T-cell (primary cell): ENCODE measurements at places on chromosomes 3 and 15. TPM values are rescaled to one million over a fixed set of nuclear protein-coding genes. Genes with fewer than 3 reads are reported as not detected.
A peak's percentile ranks its signal among the peaks of the same experiment; 100 is the strongest.

HDAC11 gene
- 7.9 TPM for total RNA-seq

DNA sequence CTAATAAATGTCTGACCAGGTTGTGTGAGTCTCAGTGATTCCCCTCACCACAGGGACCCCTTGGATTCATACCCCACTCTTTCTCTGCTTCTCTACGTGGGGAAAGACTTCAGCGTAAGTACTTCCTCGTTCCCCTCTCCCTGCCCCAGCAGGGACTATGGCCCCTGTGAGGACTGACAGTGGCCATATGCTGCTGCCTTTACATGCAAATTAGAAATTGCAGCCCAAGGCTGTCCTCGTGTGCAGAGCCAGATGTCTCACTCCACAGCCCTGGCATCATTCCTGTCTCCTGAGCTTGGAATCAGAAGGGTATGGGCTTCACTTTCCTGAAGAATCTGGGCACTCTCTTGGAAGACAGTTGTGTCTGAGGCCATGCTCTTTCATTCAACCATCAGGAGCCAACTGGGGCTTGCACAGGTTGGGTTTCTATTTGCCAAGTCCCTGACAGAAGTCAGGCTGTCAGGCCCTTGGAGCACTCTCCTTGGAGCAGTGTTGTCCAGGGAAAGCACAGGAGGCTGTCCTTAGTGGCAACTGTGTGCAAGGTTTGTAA, 30.5 kb upstream of the IQCF2 start:
- H3K27me3 ChIP-seq: peaks cover 8% of the 10 kb centered on the region
- no peak overlapping the region for H3K4me3 ChIP-seq
- H3K36me3 ChIP-seq: no peaks in the 10 kb centered on the region
- no peak overlapping the region for H3K27ac ChIP-seq
- H3K4me1 ChIP-seq: no peaks in the 10 kb centered on the region
- DNase-seq: no peak

SAMD7 gene
- total RNA-seq: not detected

- H3K4me1 ChIP-seq: no peaks in the 10 kb centered on the region
- DNase-seq: no peak
- no peaks in the 10 kb centered on the region for H3K27me3 ChIP-seq
- H3K27ac ChIP-seq: no peak overlapping the region
- H3K4me3 ChIP-seq: no peak overlapping the region
These were observed 53.7 kb downstream of the ZIC1 start for GRCh38 chr3:147462856-147463255.

- no peak for DNase-seq
- H3K4me1 ChIP-seq: no peaks in the 10 kb centered on the region
- no peaks in the 10 kb centered on the region for H3K27me3 ChIP-seq
- H3K27ac ChIP-seq: no peak overlapping the region
- no peak overlapping the region for H3K4me3 ChIP-seq
These were observed 110.5 kb upstream of the WNT5A start for GRCh38 chr3:55597641-55598040.

- no peaks in the 10 kb centered on the region for H3K4me1 ChIP-seq
- DNase-seq: no peak
- no peak overlapping the region for H3K4me3 ChIP-seq
- no peaks in the 10 kb centered on the region for H3K27me3 ChIP-seq
- peaks cover 24% of the 10 kb centered on the region for H3K36me3 ChIP-seq
These were observed 21.1 kb downstream of the ANXA2 start for GRCh38 chr15:60376677-60377095.

DNA sequence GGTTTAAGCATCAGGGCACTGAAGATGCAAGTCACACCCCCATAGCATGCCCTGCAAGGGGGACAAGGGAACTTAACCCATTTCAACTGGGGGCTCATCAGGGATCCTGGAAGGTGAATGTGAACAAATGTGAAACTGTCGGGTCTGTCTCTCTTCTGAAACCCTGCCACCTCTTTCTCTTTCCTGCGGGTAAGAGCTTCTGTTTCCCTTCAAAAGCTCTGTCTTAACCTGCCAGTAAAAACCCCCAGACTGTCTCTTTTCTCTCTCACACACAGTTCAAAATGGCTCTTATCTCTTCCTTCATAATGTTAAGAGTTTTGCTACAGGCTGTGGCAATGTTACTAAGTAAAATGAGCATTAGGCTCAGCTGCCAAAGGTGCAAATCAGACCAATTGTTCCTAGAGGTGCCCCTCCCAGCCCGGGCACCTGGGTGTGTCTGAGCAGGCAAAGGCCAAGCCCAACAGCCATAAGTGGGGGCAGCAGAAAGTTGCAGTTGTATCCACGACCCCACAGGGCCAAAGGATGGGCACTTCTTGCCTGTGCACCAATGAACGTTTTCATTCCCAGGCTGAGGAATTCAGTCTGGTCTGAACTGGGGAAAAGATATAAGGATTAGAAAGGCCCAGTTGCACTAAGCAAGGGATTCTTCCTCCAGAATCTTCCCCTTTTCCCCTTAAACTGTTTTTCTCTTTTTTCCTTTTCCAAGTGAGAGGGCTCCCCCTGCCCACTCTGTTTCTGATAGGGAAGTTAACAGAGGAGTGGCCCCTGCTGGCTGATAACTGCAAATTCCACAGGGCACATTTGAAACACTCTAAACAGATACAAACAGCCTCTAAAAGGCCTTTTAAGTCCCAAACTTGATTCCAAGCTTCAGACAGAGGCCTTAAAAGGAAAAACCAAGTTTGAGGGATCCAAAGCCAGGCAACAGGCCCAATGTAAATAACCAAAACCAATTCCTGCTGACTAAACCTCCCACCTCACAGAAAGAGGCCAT, 113.8 kb upstream of the EPHA6 start:
- no peaks in the 10 kb centered on the region for H3K4me1 ChIP-seq
- DNase-seq: no peak
- no peaks in the 10 kb centered on the region for H3K36me3 ChIP-seq
- H3K4me3 ChIP-seq: no peak overlapping the region
- H3K27ac ChIP-seq: no peak overlapping the region

GRCh38 chr3:50591196-50591741, 20.3 kb downstream of the CISH start:
- peaks cover 26% of the 10 kb centered on the region for H3K4me1 ChIP-seq
- H3K27me3 ChIP-seq: no peaks in the 10 kb centered on the region
- H3K36me3 ChIP-seq: no peaks in the 10 kb centered on the region
- no peak for DNase-seq

DNA sequence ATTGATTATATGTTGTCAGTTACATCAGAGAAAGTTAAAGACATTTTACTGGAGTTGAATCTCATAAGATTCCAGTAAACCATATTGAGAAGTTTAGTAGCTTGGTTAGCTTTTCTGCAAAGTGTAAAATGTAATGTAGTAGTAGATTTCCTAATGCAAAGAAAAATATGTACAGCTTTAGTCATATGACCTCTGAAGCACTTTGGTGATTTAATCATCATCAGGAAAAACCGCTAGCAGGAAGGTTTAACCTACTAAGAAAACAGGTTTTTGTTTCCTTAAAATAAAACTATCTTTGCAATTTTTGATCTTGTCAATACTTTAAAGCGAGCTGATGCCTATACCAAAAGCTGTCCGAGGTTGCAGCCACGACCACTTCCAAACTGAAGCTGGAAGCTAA, 364.6 kb upstream of the ZNF385D start:
- H3K4me1 ChIP-seq: no peaks in the 10 kb centered on the region
- no peak for DNase-seq
- no peak overlapping the region for H3K4me3 ChIP-seq
- no peaks in the 10 kb centered on the region for H3K27me3 ChIP-seq
- no peak overlapping the region for H3K27ac ChIP-seq
- no peaks in the 10 kb centered on the region for H3K36me3 ChIP-seq

DNA sequence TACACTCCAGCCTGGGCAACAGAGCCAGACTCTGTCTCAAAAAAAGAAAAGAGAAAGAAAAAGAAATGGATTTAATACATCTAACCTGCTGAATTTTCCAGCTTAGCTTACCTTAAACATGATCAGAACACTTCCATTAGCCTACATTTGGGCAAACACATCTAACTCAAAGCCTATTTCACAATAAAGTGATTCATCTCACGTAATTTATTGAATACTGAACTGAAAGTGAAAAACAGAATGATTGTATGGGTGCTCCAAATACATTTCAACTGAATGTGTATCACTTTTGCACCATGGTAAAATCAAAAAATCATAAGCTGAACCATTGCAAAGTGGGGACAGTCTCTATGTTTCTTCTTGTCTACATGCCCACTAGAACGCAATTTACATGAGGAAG, 9.0 kb downstream of the PIK3R4 start:
- DNase-seq: no peak
- no peaks in the 10 kb centered on the region for H3K4me1 ChIP-seq
- peaks cover 6% of the 10 kb centered on the region for H3K36me3 ChIP-seq

- no peaks in the 10 kb centered on the region for H3K27me3 ChIP-seq
- no peak for DNase-seq
- no peaks in the 10 kb centered on the region for H3K36me3 ChIP-seq
- no peaks in the 10 kb centered on the region for H3K4me1 ChIP-seq
- no peak overlapping the region for H3K27ac ChIP-seq
These were observed 343.1 kb upstream of the SEMA6D start for GRCh38 chr15:47374222-47374621.

- H3K4me1 ChIP-seq: no peaks in the 10 kb centered on the region
- no peaks in the 10 kb centered on the region for H3K36me3 ChIP-seq
- H3K4me3 ChIP-seq: no peak overlapping the region
- no peak for DNase-seq
These were observed 384.3 kb downstream of the PTPRG start for GRCh38 chr3:61945657-61946056.

DNA sequence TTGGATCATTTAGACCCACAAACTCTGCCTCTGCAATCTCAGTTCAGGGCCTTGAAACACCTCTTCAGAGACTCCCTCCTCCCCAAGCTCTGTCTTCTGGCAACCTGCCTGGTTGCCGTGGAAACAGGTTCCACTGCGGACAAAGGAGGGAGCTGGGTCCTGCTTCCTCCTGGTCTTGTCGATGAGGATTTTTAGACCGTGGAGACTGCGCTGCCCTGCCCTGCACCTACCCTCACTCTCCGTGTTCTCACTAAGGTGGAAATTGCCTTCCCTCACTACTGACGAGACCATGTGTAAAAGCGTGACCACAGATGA, at the start of gene RTP1:
Gene RTP1 (plus strand): TSS at position 152 of the 315 bp plus-strand sequence. CDS start 30 bp downstream, at position 182.
- H3K4me1 ChIP-seq: no peaks in the 10 kb centered on the region
- H3K36me3 ChIP-seq: no peaks in the 10 kb centered on the region
- DNase-seq: no peak

GRCh38 chr3:119580067-119580760, 922 bp downstream of the ADPRH start:
- no peaks in the 10 kb centered on the region for H3K36me3 ChIP-seq
- peak overlapping the region; percentile 70 for H3K27ac ChIP-seq
- no peaks in the 10 kb centered on the region for H3K27me3 ChIP-seq
- no peak for DNase-seq
- H3K4me1 ChIP-seq: peaks cover 2% of the 10 kb centered on the region
- H3K4me3 ChIP-seq: peak overlapping the region; percentile 63

DNA sequence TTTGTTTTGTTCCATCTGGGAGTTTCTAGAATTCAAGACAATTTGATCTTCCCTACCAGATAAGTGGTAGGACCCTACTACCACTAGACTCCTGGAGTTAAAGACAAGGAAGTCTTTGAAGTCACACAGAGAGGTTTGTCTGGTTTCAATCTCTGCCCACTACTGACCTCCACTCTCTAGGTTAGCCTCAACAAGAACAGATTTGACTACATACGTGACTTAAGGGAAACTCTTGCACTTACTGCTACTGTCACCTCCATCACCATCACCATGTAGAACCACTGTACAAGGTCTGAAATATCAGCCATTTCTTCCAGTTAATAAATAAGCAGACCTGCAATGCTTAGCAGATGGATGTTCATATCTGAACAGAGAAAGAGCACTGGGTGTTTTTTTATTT, 148.3 kb upstream of the ARHGEF26 start:
- H3K27me3 ChIP-seq: no peaks in the 10 kb centered on the region
- H3K4me1 ChIP-seq: no peaks in the 10 kb centered on the region
- no peaks in the 10 kb centered on the region for H3K36me3 ChIP-seq
- DNase-seq: no peak
- no peak overlapping the region for H3K4me3 ChIP-seq

- no peak for DNase-seq
- no peaks in the 10 kb centered on the region for H3K27me3 ChIP-seq
- no peak overlapping the region for H3K27ac ChIP-seq
- no peaks in the 10 kb centered on the region for H3K4me1 ChIP-seq
- no peaks in the 10 kb centered on the region for H3K36me3 ChIP-seq
These were observed 449.3 kb upstream of the THBS1 start for GRCh38 chr15:39131609-39132008.

TRH gene
- total RNA-seq: not detected

CLEC3B gene
- 0.55 TPM for total RNA-seq

DNA sequence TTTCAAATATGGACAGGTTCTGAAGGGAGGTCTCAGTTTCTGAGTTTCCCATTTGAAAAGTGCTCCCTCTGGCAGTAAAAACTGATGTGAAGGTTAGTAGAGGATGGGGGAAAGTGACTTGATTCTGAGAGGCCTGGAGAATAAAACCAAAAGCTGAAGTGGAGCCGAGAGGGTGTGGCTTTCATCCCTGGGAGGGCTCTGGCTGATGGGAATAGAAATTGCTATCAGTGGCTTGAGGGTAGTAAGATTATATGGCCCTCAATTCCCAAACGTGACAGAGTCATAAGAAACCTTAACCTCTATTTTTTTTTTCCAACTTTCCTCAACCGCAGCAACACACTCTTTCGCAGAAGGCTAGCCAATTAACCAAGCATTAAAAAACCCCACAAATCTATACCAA, 185.9 kb downstream of the MEIS2 start:
- DNase-seq: no peak
- no peaks in the 10 kb centered on the region for H3K4me1 ChIP-seq
- no peak overlapping the region for H3K27ac ChIP-seq
- H3K27me3 ChIP-seq: no peaks in the 10 kb centered on the region

SAMMSON gene
- total RNA-seq: not detected

SLC15A2 gene
- total RNA-seq: 1.8 TPM

ATP13A5 gene
- not detected for total RNA-seq

GRCh38 chr3:139468399-139468798, 7.9 kb downstream of the RBP2 start:
- no peaks in the 10 kb centered on the region for H3K36me3 ChIP-seq
- H3K27ac ChIP-seq: no peak overlapping the region
- no peaks in the 10 kb centered on the region for H3K27me3 ChIP-seq
- DNase-seq: no peak
- H3K4me3 ChIP-seq: no peak overlapping the region
- no peaks in the 10 kb centered on the region for H3K4me1 ChIP-seq

GRCh38 chr3:153629148-153629547, 467.1 kb downstream of the RAP2B start:
- no peaks in the 10 kb centered on the region for H3K36me3 ChIP-seq
- DNase-seq: no peak
- no peaks in the 10 kb centered on the region for H3K27me3 ChIP-seq
- H3K4me3 ChIP-seq: no peak overlapping the region
- H3K4me1 ChIP-seq: peaks cover 9% of the 10 kb centered on the region

FETUB gene
- not detected for total RNA-seq

ITGA11 gene
- total RNA-seq: 0.95 TPM

GRK7 gene
- total RNA-seq: 0.15 TPM
